Endothelial cell of coronary artery (primary cell): ENCODE measurements at places on chromosomes 5 and 9. TPM values are rescaled to one million over a fixed set of nuclear protein-coding genes. Genes with fewer than 3 reads are reported as not detected.

Gene ZNF618
- total RNA-seq: 9.7 and 12.9 TPM in 2 replicates

Gene POLR3G
- 6.8 and 14.2 TPM in 2 replicates for total RNA-seq

Gene DCTN3
- total RNA-seq: 85.8 and 103 TPM in 2 replicates

Gene TLX3
- total RNA-seq: not detected in 2 replicates

Gene ADAMTSL2
- 0.75 TPM in 1 of 2 replicates, not detected in the other for total RNA-seq

Gene ASB6
- total RNA-seq: 11.1 and 14.0 TPM in 2 replicates

Gene CTSV
- 0.54 and 0.85 TPM in 2 replicates for total RNA-seq
